ENCODE measurements at places on chromosomes 13 and 19. TPM values are rescaled to one million over a fixed set of nuclear protein-coding genes. Genes with fewer than 3 reads are reported as not detected.

ZNF540 gene
- 0.36 TPM for total RNA-seq

ZNF607 gene
- total RNA-seq: 3.2 TPM

MEDAG gene
- total RNA-seq: 325 TPM

RASL11A gene
- total RNA-seq: 13.3 TPM

SPRED3 gene
- 9.7 TPM for total RNA-seq

SERPINE3 gene
- not detected for total RNA-seq

ZIC2 gene
- not detected for total RNA-seq

NLRP4 gene
- not detected for total RNA-seq

IGFLR1 gene
- 1.3 TPM for total RNA-seq

DZIP1 gene
- total RNA-seq: 20.1 TPM

SIAH3 gene
- total RNA-seq: not detected

CRX gene
- total RNA-seq: not detected

TNFSF11 gene
- total RNA-seq: 0.33 TPM

COL4A2 gene
- total RNA-seq: 53.3 TPM

CYSLTR2 gene
- total RNA-seq: not detected

ANGPTL8 gene
- total RNA-seq: not detected

CNN1 gene
- total RNA-seq: 2.2 TPM

CCDC169 gene
- 4.1 TPM for total RNA-seq

RUBCNL gene
- total RNA-seq: 0.16 TPM

PEG3 gene
- total RNA-seq: 0.49 TPM

CBY2 gene
- total RNA-seq: not detected

ZNF77 gene
- 7.8 TPM for total RNA-seq

ZNF331 gene
- 11.4 TPM for total RNA-seq

GPR42 gene
- not detected for total RNA-seq

MCEMP1 gene
- not detected for total RNA-seq

BRME1 gene
- 1.5 TPM for total RNA-seq

KRTDAP gene
- not detected for total RNA-seq

LRG1 gene
- total RNA-seq: not detected

FAM124A gene
- 3.3 TPM for total RNA-seq

PDX1 gene
- not detected for total RNA-seq

ATP5F1D gene
- total RNA-seq: 55.6 TPM

SLC5A5 gene
- not detected for total RNA-seq

WTIP gene
- 3.6 TPM for total RNA-seq

FGF9 gene
- 0.18 TPM for total RNA-seq

PTGIR gene
- 23.2 TPM for total RNA-seq

F2RL3 gene
- total RNA-seq: not detected

RUVBL2 gene
- 16.3 TPM for total RNA-seq

CEACAM1 gene
- total RNA-seq: not detected

SYT3 gene
- not detected for total RNA-seq

CD22 gene
- total RNA-seq: not detected

KL gene
- 0.81 TPM for total RNA-seq

PIBF1 gene
- total RNA-seq: 31.6 TPM

DAND5 gene
- total RNA-seq: not detected

LILRA2 gene
- not detected for total RNA-seq

IFNL1 gene
- not detected for total RNA-seq

PLIN4 gene
- total RNA-seq: 0.90 TPM

SACS gene
- total RNA-seq: 66.2 TPM

Data from fibroblast of the aortic adventitia (primary cell).